Stimulated activated CD4-positive, alpha-beta T cell treated with anti-CD3 and anti-CD28 coated beads, Interleukin-1b, Interleukin-23, amount 100 ng/mL, for 1 hour (primary cell): ENCODE measurements at places on chromosomes 4 and X.

GRCh38 chr4:110010797-110011196, 98.1 kb downstream of the EGF start:
- no peak for DNase-seq

DNA sequence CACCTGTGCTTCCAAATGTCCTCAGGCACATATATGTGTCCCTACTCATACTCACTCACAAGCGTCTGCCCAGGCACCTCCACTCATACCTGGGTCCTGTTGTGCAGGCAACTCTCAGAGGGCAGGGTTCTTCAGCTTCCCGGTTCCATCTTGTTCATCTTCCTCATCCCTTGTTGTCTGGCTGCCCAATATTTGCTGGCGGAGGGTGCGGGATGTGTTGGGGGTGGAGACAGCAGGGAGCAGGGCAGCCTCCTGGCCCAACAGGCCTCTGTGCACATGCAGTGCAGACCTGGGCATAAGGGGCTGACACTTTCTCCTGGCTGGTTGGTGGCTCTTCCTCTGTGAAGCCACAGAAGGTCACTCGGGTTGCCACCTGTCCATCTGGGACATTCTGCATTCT, 32.1 kb downstream of the NBDY start:
- no peak for DNase-seq

GRCh38 chrX:151396042-151396824, 773 bp upstream of the VMA21 start:
- DNase-seq: no peak

GRCh38 chr4:38582889-38583470, 81.0 kb upstream of the KLF3 start:
- no peak for DNase-seq

- no peak for DNase-seq
Observed at GRCh38 chr4:71243091-71243833, 95.6 kb upstream of the SLC4A4 start.

- no peak for DNase-seq
Observed at GRCh38 chrX:31223817-31224216, 152.0 kb upstream of the FTHL17 start.

DNA sequence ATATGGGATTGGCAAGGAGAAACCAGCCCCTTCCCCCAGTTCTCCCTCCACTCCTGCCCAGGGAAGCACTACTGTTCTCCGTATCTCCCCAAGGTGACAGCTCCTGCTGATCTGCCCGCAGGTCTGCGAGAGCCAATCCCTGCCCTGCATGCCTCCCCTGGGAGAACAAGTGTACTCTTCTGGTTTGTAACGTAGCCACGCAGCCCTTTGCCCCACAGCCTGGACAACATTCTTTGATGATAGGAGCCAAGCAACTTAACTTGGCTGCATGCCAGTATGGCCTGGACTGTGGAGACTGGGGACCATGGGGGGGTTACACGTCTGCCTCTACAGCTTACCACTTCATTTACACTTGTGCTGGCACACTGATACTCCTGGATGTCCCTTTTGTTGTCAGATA, 2.0 kb downstream of the STBD1 start:
- no peak for DNase-seq

GRCh38 chrX:153522259-153522658, 4.8 kb downstream of the ATP2B3 start:
- DNase-seq: no peak

GRCh38 chrX:24253469-24253868, 60.4 kb downstream of the SUPT20HL2 start:
- no peak for DNase-seq

DNA sequence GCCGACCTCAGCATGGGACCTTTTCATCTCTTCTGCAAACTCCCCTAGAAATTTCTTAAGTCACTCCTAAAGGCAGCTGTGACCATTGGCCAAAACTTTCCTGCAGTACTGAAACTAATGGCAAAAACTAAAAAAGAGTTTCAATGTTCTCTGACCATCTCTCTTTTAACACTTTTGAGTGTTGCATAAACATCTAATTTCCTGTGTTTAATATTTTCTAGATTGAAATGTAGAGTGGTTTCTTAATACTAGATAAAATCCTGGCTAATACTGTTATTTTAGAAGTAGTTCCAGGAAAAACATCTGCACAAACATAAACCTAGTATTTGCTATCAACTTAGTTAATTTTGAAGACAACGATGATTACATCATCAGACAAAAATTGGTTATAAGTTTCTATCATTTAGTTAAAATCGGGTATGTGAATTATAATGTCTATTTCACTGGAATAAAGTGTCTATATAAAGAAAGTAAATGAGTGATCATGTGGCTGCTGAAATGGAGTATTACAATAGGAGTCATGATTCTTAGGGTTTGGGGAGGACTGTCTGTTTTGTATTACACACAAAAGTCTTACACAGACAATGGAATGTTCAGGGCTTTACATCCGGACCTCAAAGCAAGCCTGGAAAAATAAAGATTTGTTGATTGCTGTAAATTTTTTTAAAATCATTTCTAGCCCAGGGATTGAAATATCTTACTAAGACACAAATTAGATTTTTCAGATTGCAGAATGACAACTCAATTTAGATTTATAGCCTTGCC, 1323.4 kb downstream of the C4orf33 start:
- DNase-seq: no peak

GRCh38 chr4:123996718-123997510, 600.3 kb downstream of the SPRY1 start:
- no peak for DNase-seq

DNA sequence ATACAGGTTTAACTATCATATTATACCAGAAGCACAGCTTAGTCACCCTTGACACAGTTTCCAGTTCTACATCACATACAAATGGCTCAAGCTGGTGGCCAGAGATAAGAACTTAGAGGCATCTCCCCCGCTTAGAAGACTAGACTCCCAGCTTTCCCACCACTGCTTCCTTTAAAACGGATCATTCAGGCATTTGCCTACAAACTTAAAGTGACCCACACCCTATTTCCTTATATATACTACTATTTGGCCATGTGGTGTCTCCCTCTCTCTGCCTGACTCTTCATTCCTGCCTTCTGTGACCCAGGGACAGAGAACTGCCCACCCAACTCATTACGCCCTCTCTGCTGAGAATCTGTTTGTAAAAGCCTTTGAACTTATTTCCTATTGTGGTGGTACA, 781.2 kb upstream of the DIAPH2 start:
- DNase-seq: no peak

- no peak for DNase-seq
Observed at GRCh38 chr4:8050555-8051206, 107.9 kb downstream of the ABLIM2 start.

- no peak for DNase-seq
Observed at GRCh38 chr4:125169192-125169591, 145.6 kb upstream of the FAT4 start.

DNA sequence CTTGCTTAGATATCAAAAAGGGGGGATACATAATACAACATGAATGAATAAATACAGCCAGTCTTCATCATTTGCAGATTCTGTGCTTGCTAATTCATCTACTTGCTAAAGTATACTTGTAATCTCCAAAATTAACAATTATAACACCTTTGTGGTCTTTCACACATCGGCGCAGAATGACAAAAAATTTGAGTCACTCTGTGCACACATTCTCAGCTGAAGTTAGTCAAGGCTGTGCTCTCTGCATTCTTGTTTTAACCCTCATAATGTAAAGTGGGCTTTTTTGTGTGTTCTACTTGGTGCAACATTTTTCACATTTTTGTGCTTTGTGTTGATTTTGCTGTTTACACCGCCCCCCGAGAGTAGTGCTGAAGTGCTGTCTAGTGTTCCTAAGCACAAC, 65.8 kb upstream of the GPRIN3 start:
- DNase-seq: no peak

- DNase-seq: no peak
Observed at GRCh38 chrX:16666541-16666940, 16.6 kb downstream of the S100G start.

DNA sequence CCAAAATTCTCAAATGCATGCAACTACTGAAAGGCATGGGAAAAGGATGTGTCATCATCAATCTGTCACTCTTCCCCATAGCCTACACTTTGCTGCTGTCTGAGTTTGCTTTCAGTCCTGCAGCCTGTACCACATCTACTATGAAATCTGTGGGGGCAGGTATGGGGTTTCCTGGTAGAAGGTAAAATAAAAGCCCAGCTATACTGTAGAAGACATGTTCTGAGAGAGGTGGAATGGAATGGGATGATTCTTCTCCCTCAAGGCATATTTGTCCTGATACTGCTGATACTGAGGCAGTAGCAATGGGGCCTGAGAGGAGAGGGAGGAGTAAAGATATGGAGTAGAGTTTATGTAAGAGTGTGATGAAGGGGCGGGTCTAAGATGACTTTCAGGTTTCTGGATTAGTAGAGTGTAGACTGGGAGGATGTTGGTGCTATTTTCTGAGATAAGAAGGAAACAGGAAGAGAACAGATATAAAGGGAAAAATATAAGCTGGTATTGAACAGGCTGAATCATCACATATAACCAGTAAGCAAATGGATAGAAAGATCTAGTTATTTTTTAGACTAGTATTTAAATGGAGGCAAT, 38.7 kb upstream of the GYPA start:
- no peak for DNase-seq

GRCh38 chrX:46330981-46331380, 214.2 kb downstream of the ZNF674 start:
- no peak for DNase-seq

- no peak for DNase-seq
Observed at GRCh38 chr4:58564695-58565475, 1454.7 kb upstream of the IGFBP7 start.

DNA sequence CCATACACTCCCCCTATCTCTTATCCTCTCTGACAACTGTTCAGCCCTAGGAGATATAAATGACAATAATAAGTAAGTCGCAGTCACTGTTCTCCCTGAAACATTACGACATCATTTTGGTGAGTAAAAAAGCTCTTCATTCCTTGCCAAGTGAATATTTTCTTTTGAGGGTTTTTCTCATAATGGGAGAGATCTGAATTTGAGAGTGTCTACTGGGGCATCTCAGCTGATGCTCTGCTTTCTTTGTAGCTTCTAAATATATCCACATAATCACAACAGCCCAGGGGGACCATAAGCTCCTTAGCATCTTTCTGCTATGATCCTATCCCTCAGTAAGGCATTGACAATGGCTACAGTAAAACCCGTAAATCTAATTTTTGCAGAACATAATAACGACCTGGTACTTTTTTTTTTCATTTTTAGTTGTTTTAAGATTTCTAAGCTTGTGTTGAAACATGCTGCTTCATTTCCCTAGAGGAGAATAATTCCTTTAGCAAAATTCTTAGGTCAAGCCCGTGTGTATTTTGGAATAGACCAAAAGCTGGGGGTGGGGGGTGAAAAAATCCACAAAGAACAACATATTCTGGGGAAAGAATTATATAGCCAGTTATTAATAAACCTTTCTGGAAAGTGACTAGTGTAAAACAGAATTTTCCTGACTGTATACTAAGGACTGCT, 78.1 kb upstream of the GPM6B start:
- DNase-seq: no peak

DNA sequence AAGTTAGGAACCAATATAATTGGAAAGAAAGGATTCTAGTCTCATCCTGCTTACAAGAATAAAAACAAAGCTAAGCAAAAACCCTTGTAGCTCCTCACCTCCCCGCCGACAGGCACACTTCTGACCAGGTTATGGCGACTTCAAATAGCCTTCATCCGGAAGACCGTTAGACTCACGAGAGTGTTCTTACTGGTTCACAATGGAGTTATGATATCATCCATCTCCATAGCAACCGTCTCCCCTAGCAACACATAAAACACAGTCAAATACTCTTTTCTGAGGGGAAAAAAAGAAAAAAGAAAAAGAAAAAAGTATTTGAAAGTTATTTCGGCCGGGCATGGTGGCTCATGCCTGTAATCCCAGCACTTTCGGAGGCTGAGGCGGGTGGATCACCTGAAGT, at the start of gene IL13RA2:
TSS of gene IL13RA2 (minus strand) at position 162 of the 400 bp plus-strand sequence. CDS start 347 bp downstream, outside the sequence.
- DNase-seq: no peak

- DNase-seq: no peak
Observed at GRCh38 chr4:185865901-185866328, 53.9 kb upstream of the SORBS2 start.

DNA sequence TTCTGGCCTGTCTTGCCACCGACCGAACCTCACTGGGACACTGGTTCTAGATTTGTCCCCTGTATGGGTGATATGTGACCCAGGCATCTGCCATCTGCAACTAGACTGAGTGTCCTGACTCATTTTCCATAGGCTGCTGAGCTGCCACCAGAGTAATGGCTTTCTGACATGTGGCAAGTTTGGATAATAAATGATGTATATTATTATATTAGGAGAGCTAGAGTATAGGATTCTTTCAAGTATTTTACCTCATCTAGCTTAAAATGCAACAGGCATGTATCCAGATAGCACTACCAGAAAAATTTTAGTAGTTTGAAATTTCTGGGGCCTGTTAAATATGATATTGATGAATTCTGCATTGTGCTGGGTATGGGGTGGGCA, 15.8 kb upstream of the PGRMC2 start:
- DNase-seq: no peak

- no peak for DNase-seq
Observed at GRCh38 chr4:69701696-69702095, 48.6 kb upstream of the UGT2A1 start.

DNA sequence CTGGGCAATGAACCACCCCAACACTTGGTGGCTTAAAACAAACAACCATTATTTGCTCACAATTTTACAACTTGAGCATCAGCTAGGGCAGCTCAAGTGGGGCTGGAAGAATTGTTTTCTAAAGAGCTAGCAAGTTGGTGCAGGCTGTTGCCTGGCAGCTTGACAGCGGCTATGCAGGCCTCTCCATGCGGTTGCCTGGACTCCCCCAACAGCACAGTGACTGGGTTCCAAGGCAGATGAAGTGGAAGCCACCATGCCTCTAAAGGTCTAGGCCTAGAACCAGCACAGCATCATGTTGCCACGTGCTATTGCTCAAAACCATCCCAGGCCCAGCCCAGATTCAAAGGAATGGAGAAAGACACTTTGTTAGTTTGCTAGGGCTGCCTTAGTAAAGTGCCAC, 114.8 kb downstream of the BCOR start:
- DNase-seq: no peak

DNA sequence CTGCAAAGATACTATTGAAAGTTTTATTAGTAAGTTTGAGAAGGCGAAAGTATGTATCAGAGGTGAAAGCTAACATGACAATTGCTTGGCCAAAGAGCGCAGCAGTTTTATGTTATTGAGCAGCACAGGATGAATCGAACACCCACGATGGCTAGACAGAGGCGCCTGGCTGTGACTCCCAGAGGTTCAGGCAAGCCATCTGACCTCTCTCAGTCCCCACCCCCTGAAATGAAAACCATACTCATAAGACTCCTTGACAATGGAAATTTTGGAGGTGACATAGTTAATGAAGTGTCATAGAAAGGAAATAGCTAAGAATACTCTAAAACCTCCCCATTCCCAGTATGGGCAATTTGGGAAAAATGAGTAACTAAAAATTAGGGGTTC, 70.6 kb downstream of the MGST2 start:
- DNase-seq: no peak

GRCh38 chrX:18877469-18877868, 106.4 kb downstream of the PHKA2 start:
- no peak for DNase-seq
